ENCODE measurements at places on chromosomes 1 and 21.

DNA sequence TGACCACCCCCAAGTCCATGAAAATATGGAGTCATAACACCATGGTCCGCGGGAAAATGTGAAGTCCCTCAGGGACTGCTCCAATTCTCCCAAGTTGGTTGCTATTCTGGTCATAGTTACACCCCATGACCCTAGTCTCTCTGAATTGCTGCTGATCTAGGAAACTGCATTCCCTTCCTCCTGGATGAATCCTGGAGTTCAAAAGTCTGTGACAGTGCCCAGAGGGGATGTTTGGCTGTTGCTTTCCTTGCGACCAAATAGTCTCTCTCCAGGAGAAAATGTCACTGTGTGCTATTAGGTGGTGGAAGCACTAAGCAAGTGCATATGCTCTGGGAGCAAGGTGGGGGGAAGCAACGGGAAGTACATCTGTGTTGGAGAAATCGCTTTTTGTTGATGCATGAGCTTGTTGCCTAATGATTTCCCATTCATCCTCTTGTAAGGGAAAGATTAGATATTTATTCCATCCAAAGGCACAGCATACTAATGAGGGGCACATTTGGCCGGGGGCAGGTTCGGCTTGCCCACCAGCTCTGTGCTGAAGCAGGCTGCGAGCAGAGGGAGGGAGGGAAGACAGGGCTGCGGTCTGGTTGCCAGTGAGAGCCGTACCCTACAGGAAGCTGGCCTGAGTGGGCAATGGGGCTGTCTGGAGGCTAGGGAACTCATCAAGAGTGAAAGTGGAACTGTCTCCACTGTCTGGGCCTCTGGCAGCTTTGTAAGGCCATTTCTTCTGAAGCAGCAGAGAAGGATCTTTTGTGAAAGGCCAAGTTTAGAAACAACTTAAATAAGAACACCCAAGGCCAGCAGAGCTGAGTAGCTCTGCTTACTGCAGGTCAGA, 27.2 kb downstream of the SYT6 start:
- no peak for DNase-seq

DNA sequence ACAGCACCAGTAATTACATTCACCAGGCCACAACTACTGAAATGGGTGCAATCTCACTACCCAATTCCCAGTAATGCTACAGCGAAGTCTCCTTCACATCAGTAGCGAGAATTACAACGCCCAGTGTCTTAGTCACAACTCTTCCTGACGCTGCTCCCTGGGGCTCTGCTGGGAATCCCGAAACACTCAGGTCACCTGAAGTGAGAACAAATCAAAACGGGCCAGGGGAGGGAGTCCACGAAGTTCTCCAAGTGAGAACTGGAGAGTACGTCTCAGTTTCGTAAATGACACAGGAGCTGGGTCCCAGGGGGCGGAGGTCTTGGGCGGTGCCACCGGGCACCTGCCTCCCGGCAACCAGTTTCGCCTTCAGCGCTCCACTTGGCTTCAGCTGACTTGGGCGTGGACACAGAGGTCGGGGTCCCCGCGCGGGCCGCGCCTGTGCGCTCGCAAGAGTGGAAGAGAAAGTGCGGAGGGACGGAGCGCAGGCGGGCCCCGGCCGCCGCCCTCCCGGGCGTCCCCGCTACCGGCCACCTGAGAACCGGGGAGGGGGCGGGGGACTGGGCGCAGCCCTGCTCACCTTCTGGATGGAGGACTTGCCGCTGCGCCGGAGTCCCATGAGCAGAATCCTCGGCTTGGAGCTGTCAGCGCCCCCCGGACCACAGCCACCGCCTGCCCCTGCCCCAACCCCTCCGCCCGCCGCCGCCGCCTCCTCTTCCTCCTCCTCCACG, 575 bp downstream of the RRAGC start:
- peak; percentile 19 for DNase-seq

DNA sequence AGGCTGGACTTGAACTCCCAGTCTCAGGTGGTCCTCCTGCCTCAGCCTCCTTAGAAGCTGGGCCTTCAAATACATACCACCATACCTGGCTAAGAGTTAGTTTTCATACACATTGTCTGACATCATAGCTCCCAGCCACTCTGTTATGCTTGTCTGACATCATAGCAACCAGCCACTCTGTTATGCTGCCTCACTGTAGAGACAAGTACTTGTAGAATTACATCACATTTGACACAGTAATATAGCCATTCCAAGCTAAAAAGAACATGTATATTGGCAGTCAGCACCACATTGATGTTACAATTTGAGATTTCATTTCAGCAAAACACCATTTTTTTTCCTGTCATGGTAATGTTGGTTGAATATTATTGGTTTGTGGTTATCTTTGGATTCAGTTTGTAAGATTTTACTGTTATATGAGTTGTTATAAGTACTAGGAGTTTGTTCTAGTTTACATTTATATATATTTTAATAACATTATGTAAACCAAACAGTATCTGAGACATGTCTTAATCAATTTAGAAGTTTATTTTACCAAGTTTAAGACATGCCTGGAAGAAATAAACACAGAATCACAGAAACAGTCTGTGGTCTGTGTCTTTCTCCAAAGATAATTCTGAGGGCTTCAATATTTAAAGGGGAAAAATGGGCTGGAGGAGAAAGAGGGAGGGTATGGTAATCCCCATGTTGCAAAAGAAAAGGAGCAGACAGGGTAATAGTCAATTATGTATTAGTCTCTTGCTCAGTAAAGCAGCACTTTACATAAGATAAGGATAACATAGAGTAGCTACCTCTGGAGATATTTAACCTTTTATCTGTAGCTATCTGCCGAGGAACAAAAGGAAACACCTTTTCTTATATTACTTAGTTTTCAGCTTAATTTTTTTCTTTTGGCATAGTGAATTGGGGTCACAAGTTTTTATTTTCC, 43.0 kb downstream of the XPR1 start:
- DNase-seq, result no peak

- no peak for DNase-seq
These were observed 13.4 kb downstream of the HOOK1 start for GRCh38 chr1:59828160-59828559.

GRCh38 chr1:234613128-234613875, 3.3 kb upstream of the IRF2BP2 start:
- DNase-seq, result no peak

- DNase-seq, result no peak
These were observed 18.0 kb downstream of the LPGAT1 start for GRCh38 chr1:211812584-211812983.

DNA sequence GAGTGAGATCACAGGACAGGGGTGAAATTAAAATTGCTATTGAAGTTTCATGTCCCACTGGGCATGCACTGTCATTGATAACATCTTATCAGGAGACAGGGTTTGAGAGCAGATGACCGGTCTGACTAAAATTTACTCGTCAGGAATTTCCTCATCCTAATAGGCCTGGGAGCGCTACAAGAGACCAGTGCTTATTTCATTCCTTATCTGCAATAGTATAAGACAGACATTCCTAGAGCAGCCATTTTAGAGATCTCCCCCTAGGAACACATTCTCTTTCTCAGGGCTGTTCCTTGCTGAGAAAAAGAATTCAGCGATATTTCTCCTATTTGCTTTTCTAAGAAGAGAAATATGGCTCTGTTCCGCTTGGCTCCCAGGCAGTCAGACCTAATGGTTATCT, 181.4 kb upstream of the ETV3 start:
- DNase-seq, result no peak

GRCh38 chr1:67713057-67713846, 28.3 kb downstream of the GADD45A start:
- DNase-seq, result peak; percentile 93

DNA sequence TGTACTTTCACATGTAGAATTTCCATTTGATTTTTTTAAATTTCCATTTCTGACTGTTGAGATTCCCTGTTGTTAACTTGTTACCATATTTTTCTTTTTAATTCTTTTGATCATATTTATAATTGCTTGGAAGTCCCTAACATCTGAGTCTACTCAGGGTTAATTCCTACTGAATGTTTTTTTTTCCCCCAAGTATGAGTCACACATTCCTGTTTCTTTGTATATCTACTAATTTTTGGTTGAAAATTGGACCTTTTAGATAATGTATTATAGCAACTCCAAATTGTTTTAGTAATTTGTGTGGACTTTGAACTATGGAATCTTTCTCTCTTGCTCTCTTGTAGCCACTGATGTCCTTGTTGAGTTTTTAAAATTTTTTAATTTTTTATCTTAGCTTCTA, 54.6 kb downstream of the STXBP3 start:
- DNase-seq, result no peak

GRCh38 chr1:226110249-226111097, 48.0 kb downstream of the H3-3A start:
- peak; percentile 63 for DNase-seq

GRCh38 chr1:3050603-3051002, 18.4 kb upstream of the PRDM16 start:
- DNase-seq, result no peak

- DNase-seq, result no peak
These were observed 14.2 kb downstream of the KIAA2013 start for GRCh38 chr1:11912000-11912399.

DNA sequence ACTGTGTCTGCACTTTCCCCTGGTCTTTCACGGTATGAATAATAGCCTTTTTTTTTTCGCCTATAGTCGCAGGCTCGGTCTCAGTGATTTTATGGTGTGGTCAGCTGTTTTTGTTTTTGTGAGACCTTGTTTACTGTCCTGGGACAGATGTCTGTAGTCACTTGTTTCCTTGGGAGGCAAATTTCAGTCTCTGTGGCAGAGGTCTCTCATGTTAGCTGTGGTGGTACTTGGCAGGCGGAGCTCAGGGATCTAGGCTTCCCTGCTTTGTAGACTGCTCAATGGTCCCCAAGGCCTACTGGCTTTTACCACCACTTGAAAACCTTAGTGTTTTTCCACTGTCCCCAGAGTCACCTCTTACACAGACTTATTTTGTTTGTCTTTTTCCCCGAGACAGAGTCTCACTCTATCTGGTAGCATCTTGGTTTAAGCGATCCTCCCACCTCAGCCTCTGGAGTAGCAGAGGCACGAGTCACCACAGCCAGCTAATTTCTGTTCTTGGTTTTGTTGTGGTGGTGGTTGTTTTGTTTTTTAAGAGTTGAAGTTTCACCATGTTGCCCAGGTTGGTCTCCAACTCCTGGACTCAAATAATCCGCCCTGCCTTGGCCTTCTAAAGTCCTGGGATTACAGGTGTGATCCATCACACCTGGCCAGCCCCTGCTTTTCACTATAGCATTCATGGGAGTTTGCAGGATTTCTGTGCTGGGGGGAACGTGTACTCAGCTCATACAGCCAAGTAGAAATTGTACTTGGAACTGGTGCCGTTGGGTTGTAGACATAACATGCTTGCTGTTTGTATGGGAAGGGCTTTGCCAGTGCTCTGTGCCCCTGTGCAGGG, 10.3 kb downstream of the RNU1-2 start:
- DNase-seq, result no peak

DNA sequence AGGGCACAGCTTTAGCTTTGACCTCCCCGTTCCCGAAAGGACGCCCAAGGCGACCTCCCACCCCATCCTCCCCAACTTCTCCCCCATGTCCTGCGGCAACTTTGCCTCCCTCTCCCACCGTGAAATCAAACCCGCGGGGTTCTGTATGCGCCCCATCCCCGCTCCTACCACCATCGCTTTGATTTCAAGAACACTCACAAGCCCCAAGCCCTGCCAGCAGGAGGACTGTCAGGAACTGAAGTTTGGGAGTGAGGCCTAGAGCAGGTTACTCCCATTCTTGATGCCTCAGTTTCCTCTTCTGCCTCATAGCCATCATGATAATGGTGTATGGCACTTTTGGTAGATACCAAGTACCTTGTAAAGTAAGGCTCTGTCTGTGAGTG, 2.3 kb downstream of the PTPRU start:
- no peak for DNase-seq

Data from COR-L47 (cell line).